NCI-H510A treated with DMSO at 0.1 percent for 48 hours (cell line): ENCODE measurements at places on chromosomes 16 and 17.
A peak's percentile ranks its signal among the peaks of the same experiment; 100 is the strongest.

DNA sequence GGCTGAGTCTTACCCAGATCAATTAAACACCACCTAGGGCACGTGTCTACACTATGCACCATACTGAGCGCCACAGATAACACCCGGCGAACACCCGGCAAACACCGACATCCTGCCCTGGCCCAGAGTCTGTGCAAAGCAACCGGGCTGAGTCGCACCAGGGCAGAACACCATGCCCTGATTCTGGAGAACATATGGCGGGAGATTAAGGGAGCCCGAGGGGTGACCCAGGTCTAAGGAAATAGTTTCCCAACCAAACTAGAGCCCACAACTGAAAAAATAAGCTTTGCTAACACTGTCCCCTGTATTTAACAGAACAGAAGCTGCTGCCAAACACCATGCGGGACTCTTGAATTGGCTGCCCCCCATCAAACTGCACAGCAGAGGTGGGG is 22.1 kb downstream of the MYO18A start:
- DNase-seq = no peak

- no peak for DNase-seq
These were observed 132.1 kb downstream of the CLEC16A start for GRCh38 chr16:11076259-11077018.

- DNase-seq = no peak
These were observed 539 bp upstream of the GABARAPL2 start for GRCh38 chr16:75565640-75566039.

GRCh38 chr17:75779987-75780889 is 4.4 kb upstream of the UNK start:
- no peak for DNase-seq

GRCh38 chr16:65745201-65745708 is 621.2 kb upstream of the CDH5 start:
- no peak for DNase-seq

DNA sequence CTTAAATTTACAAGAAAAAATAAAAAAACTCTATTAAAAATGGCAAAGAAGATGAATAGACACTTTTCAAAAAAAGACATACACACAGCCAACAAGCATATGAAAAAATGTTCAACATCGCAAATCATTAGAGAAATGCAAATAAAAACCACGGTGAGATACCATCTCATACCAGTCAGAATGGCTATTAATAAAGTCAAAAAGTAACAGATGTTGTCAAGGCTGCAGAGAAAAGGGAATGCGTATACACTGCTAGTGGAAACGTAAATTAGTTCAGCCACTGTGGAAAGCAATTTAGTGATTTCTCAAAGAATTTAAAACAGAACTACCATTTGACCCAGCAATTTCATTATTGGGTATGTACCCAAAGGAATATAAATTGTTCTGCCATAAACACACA is 31.4 kb downstream of the CAPNS2 start:
- DNase-seq = no peak

GRCh38 chr16:50367777-50368409 is 895 bp downstream of the BRD7 start:
- DNase-seq = no peak

DNA sequence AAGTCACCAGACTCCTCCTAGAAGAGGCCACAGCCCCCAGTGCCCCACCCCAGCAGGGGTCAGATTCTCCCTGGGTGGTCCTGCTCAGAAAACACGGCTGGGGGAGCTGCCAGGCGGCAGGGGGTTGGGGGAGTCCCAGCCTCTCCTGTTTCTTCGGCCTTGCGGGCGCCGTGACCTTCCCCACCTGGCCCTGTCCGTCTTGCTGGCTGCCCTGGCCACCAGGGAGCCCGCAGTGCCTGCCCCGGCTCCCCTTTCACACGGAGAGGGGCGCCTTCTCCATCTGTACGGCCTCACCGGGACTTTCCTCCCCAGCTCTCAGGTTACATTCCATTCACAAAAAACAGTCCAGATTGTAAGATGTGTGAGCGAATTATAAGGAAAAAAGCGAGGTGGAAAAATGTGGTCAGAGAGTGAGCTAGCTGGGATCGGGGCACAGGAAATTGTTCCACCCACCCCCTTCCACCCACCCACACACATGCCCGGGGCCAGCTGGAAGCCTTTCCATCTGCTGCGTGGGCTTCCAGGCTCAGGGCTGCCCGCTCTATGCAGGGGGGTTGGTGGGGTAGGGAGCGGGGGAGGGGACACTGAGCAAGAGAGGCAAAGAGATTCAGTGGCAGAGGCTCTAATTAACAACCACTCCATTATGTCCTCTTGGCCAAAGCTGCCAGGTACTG is 14.6 kb upstream of the CIBAR2 start:
- DNase-seq = no peak

- DNase-seq = no peak
These were observed 9.5 kb downstream of the TBX21 start for GRCh38 chr17:47742319-47743181.

DNA sequence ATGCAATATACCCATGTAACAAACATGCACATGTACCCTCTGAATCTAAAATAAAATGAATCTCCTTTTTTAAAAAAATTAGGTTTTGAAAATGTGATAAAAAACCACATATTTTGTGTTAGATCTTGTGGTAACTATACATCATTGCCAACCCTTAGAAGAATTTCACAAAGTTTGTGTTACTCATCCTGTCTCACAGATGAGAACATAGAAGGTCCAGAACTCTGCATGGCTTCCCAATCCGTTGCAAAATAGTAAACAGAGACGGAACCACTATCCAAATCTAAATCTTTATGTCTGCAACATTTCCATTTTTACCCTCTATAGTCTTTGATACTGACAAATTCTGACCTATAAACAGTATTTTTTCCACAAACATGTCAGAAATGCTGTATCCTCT is 759.9 kb downstream of the KCNJ2 start:
- DNase-seq = no peak

- DNase-seq = no peak
These were observed 116.7 kb upstream of the CES5A start for GRCh38 chr16:55991843-55992242.

- DNase-seq = peak; percentile 88
These were observed 16.7 kb upstream of the C17orf78 start for GRCh38 chr17:37358830-37359681.

GRCh38 chr16:8565498-8565897 is 24.8 kb downstream of the TMEM114 start:
- DNase-seq = no peak

- DNase-seq = peak; percentile 21
These were observed 21.8 kb downstream of the CEP131 start for GRCh38 chr17:81200695-81201580.

DNA sequence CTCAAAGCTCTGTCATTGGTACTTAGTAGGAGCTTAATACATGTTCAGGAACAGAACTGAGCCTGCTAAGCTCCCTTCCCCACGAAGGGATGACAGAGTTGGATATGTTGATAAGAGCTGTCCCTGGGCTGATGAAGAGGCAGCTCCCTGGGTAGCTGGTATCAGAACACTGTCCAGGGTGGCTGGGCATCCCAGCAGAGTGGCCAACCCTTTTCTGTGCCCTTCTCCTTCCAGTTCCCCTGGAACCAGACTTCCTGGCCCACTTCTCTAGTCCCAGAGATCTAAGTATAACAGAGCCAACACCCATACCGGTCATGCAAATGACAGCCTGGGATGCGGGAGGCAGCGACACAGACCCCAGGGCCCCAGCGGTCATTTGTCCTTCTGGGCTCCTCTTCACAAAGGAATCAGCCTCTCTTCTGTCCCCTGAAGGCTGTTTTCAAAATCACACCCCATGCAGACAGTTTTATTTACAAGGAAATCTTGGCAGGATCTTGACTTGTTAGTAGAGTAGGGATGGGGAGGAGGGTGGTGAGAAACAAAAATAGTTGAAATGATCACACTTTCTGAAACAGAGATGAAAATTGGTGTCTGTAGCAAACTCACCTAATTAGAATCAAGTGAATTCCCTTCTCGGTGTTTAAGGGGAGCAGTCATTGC is 1.4 kb upstream of the RHBDL3 start:
- no peak for DNase-seq

DNA sequence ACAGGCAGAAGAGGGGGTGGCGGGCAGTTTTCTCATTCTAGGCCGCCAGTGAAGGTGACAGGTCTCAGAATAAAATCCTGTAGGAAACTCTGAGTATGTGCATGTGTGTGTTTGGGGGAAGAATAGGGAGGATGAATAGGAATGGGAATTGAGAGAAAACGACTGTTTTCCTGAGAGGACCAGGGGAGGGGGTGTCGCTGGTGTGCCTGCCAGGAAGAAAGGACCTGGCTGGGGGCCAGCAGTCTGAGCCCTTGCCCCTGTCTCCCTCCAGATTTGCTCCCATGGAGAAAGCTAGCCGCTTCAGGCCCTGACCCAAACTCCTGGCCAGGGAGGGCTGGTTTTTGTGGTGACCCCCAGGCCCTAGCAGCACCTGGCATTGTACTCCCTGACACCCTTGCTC is 14.4 kb downstream of the C17orf50 start:
- DNase-seq = no peak

- DNase-seq = no peak
These were observed 498.2 kb upstream of the ERCC4 start for GRCh38 chr16:13421726-13422125.

DNA sequence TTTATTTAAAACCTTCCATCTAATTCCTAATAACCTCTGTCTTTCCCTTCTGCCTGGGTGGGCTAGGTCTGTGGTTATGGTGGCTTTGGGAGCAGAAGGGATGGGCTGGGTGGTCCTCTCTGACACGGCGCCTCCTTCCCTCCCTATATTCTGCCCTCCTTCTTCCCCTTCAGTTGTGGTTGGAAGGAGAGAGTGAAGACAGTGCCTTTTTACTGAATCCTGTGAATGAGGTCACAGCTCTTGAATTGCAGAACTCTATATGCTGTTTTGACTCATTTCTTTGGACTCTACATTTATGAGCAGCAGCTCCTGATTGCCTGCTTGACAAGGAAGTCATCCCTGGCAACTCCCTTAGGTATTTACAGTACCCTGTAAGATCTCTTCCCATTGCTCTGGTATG is 256.0 kb upstream of the ELAC2 start:
- DNase-seq = no peak

DNA sequence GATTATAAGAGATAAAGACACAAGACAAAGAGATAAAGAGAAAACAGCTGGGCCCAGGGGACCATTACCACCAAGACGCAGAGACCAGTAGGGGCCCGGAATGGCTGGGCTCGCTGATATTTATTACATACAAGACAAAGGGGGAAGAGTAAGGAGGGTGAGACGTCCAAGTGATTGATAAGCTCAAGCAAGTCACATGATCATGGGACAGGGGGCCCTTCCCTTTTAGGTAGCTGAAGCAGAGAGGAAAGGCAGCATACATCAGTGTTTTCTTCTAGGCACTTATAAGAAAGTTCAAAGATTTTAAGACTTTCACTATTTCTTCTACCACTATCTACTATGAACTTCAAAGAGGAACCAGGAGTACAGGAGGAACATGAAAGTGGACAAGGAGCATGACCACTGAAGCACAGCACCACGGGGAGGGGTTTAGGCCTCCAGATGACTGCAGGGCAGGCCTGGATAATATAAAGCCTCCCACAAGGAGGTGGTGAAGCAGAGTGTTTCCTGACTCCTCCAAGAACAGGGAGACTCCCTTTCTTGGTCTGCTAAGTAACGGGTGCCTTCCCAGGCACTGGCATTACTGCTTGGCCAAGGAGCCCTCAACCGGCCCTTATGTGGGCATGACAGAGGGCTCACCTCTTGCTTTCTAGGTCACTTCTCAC is 63.9 kb upstream of the ARL4D start:
- no peak for DNase-seq

DNA sequence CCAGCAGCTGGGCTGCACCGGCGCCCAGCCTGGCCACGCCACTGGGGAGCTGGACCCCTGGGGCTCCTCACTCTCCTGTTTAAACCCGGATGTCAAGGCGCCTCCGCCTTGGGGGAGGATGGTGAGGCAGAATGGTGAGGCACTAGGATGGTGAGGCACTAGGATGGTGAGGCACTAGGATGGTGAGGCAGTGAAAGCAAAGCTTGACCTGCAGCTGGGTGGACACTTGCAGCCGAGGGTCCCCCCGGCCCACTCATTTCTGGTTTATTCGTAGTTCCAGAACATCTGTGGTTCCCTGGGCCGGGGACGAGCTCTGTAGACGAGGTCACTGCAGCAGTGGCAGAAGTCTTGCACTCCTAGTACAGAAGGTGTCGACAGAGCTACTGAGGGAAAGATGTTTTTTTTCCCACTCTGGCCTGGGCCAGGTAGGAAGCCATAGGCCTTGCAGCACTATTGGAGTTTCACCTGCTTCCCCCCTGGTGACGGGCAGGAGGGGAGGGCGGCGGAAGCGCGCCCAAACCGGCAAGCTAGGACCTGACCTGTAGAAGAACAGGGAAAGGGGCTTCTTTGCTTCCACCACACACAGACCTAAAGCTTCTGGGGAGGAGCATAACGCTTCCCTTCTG is 1.1 kb upstream of the HNF1B start:
- DNase-seq = no peak
